ENCODE measurements at places on chromosomes 16 and 17. TPM values are rescaled to one million over a fixed set of nuclear protein-coding genes. Genes with fewer than 3 reads are reported as not detected.

SEPTIN12 gene
- total RNA-seq: not detected

MEOX1 gene
- 9.0 TPM for total RNA-seq

CLEC19A gene
- 0.05 TPM for total RNA-seq

TNK1 gene
- 1.8 TPM for total RNA-seq

AOC2 gene
- 0.28 TPM for total RNA-seq

CLEC3A gene
- 0.14 TPM for total RNA-seq

FZD2 gene
- 0.80 TPM for total RNA-seq

TP53TG3 gene
- not detected for total RNA-seq

XYLT1 gene
- total RNA-seq: 3.5 TPM

SPIRE2 gene
- total RNA-seq: 1.6 TPM

FSCN2 gene
- total RNA-seq: 0.47 TPM

MYH8 gene
- 1.2 TPM for total RNA-seq

OXLD1 gene
- total RNA-seq: 60.9 TPM

NPIPA8 gene
- total RNA-seq: 0.05 TPM

TLCD2 gene
- total RNA-seq: 0.24 TPM

CCDC200 gene
- total RNA-seq: not detected

KRTAP4-9 gene
- total RNA-seq: not detected

GRIN2A gene
- 1.1 TPM for total RNA-seq

CNGB1 gene
- total RNA-seq: 0.19 TPM

KRTAP1-1 gene
- total RNA-seq: not detected

PAGR1 gene
- 44.4 TPM for total RNA-seq

C17orf107 gene
- total RNA-seq: 0.57 TPM

PMFBP1 gene
- 1.8 TPM for total RNA-seq

NOS2 gene
- total RNA-seq: 0.33 TPM

SLC16A11 gene
- total RNA-seq: 0.52 TPM

KRTAP4-4 gene
- not detected for total RNA-seq

Data from thymus (tissue), 14 donors.